ENCODE measurements at places on chromosomes 16 and 17. TPM values are rescaled to one million over a fixed set of nuclear protein-coding genes. Genes with fewer than 3 reads are reported as not detected.

GRCh38 chr16:27189335-27189972, 13.9 kb upstream of the KDM8 start:
- DNase-seq = no peak

The ADAP2 gene
- 1.1 TPM for total RNA-seq

The HSF5 gene
- not detected for total RNA-seq

DNA sequence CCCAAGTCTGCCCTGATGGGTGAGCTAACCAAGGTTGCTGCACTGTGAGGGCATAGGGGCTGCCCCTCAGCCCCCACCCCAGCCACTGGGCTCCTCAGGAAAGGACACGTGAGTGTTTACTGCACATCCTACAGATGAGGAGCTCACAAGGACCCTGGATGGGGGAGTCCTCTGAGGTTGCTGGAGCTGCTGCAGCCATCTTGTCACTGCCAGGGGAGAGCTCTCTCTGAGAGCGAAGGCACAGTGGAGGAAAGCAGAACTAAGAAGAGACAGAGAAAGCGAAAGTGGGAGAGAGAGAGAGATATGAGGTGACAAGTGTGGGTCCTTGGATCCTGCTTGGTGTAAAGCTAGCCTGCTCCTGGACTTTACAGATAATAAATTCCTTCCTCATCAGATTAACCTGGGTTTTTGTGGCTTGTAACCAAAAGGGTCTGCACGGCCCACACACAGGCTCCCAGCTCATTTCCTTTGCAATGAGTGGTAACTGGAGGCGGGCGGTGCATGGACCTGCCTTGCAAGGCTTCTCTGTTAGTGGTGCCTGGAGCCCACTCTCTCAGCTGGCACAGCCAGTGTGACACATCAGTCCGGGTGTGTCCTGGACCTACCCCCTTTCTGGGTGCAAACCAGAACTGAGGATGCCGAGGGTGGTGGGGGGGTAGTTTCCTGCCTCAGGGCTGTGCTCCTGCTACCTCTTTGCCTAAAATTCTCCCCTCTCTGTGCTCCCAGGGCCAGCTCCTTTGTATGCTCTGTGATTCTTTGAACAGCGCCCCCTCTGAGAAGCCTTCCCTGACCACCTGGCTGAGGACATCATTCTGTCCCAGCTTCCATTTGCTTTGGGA, 14.2 kb downstream of the SNX20 start:
- DNase-seq = no peak

The DGKE gene
- 5.0 TPM for total RNA-seq

All from IMR-90 (cell line).